Activated CD4-positive, alpha-beta memory T cell treated with anti-CD3 and anti-CD28 coated beads for 36 hours (primary cell): ENCODE measurements at places on chromosomes 4 and X. TPM values are rescaled to one million over a fixed set of nuclear protein-coding genes. Genes with fewer than 3 reads are reported as not detected.

- no peak for DNase-seq
These were observed 74.4 kb downstream of the HTRA3 start for GRCh38 chr4:8343967-8344331.

DNA sequence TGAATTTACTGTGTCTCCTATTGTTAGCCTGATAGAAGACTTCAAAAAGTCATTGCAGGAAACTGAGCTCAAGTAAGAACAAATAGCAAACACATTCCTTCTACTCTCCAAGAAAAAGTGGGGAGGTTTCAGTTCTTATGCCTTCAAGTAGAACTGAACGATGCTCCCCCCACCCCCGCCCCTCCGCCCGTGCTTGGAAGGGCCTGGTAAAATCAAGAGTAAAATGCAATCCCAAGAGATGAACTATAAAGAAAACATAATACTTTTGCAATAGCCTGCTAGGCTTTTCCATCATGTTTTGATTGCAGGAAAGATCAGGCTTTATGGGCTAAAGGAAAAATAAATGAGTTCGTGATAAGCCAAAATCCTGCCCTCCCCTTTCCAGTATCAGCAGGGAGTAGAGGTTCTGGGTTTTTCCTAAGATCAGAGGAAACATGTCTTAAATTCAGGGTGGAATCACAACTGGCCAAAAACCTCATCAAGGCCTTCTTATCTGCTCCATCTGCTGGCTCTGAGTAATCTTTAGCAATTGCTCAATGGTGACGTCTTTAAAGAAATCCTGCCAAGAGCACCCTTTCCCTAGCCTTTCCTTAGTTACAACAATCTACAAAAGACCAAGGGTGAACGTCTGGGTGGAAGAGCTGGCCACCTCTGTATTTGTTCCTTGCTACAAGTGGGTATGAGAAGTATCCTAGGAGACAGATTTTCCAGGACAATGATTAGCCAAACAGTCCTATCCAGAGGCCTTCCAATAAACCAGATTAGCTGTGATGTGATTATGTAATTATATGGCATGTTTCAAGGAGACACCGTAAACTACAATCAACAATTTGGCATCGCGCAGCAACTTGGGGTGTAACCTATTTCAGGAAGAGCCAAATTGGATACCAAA is 66.3 kb upstream of the FAM9C start:
- DNase-seq = no peak

The ZXDA gene
- 3.4 TPM for total RNA-seq

The PAGE5 gene
- total RNA-seq = 0.88 TPM

GRCh38 chrX:20829665-20830491 is 544.3 kb upstream of the CNKSR2 start:
- DNase-seq = no peak

DNA sequence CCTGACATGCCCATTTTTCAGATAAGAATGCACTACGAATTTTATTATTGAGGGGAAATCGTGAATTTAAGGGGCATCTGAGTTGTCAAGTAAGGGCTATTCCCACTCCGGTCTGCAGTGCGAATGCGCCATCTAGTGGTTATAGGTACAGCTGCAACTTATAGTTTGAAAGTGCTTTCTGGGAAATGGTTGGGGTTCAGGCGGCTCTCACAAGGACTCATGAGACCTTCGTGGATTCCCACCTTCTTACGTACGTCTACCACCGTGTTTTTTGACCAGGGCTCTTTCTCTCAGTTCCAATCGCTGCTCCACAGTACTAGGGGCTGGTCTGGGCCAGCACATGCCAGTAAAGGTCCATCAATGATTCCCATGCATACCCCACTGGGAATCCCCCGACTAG is 12.3 kb downstream of the MSL3 start:
- DNase-seq = peak; percentile 62

DNA sequence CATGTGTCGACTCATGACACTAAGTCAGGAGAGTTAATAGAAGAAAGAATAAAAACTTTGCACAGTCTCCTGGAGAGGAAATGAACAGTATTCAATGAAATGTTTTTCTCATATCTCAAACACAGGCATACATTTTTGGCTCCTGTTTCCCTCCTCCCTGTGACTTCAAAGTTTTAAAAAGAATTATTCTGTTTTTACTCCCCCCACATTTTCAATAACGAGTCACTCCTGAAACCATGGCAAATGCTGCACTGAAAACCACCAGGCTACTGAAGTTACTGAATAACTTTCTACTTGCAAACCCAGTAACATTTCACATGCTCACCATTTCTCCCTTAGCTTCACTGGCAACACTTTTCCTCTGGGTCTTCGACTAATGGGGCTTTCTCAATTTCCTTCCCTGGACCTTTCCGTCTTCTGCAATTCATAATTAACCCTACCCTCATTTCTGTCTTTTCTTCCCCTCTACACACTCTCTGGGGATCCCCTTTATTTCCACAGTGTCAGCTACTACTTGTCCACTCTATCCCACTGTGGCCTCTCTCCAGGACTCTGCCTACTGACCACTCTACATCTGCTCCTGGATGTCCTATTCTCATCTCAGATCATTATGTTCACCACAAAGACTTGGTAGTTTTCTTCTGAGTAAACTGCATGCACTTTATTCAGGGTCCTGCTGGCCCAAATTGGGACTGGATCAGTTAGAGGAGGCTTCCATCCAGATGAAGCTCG is 225.8 kb upstream of the ETNPPL start:
- no peak for DNase-seq

GRCh38 chr4:147994076-147994475 is 262.2 kb downstream of the ARHGAP10 start:
- no peak for DNase-seq

The COQ2 gene
- total RNA-seq = 18.7 TPM

GRCh38 chr4:8287343-8288280 is 18.1 kb downstream of the HTRA3 start:
- no peak for DNase-seq

GRCh38 chrX:136147976-136148375 is 643 bp downstream of the FHL1 start:
- peak; percentile 13 for DNase-seq

The HHIP gene
- total RNA-seq = not detected

GRCh38 chrX:129606918-129607317 is 47.8 kb downstream of the APLN start:
- peak; percentile 55 for DNase-seq

The BTK gene
- 0.58 TPM for total RNA-seq

The FGF13 gene
- not detected for total RNA-seq

DNA sequence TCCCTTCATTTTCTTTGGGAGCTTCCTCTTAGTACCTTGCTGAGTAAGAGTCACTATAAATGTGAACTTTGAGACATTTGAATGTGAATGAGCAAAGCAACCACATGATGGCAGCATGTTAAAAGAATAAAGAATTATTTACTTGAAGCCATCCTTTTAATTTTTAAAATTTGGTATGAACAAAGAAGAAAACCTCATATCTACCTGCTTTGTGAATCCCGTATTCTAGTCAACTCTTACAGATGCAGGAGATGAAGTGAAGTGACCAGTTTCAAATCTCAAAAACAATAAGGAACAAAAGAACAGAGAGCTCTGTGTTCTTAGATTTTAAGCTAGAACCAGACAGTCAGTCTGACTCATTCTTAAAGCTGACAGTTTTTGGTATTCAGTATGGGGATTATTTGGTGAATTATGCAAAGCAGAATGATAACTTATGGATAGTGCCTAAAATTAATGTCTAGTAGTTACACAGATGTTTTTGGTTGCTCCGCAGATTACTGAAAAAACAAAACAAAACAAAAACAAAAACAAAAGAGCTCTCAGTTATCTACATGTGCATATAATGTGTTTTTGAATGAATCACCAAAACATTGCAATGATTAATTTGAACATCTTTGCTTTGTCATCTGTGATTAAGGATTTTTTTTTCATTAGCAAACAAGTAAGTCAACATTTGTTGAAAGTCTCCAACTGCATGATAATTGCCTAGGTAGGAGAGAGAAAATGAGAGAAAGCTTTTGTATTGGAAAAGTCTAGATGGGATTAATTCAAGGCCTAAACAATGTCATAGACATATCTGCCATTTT is 48.2 kb upstream of the H2AZ1 start:
- DNase-seq = no peak

The TRAM1L1 gene
- total RNA-seq = not detected

The NPNT gene
- total RNA-seq = not detected

GRCh38 chrX:106898462-106898861 is 4.7 kb downstream of the RIPPLY1 start:
- peak; percentile 10 for DNase-seq

GRCh38 chrX:71622032-71622575 is 3.8 kb upstream of the CXCR3 start:
- DNase-seq = no peak

- no peak for DNase-seq
These were observed 56.3 kb downstream of the PKD2 start for GRCh38 chr4:88063634-88064296.

- no peak for DNase-seq
These were observed 11.0 kb upstream of the CXCL2 start for GRCh38 chr4:74109870-74110605.

GRCh38 chrX:68754406-68754805 is 74.4 kb upstream of the EFNB1 start:
- peak; percentile 36 for DNase-seq

The MAGEA1 gene
- total RNA-seq = not detected

- no peak for DNase-seq
These were observed 7.6 kb upstream of the SRD5A3 start for GRCh38 chr4:55338486-55338885.

DNA sequence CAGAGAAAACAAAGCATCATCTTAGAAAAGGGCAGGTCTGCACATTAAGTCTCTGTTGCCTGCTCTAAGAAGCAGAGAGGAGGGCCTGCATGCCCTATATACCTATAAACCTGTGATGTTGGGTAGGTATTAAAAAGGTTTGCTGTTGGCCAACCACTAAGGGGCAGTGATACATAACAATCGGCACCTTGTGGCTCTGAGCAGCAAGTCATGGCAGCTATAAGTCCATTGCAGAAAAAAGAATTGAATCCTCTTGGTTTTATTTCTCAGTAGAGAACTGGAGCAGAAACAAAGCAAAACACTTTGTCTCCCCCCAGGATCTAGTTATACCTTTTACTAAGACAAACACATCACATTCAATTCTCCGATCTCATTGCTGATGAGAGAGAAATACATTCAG is 1364.4 kb downstream of the STIM2 start:
- no peak for DNase-seq

The EXOC1L gene
- total RNA-seq = not detected

The VSIG4 gene
- not detected for total RNA-seq

GRCh38 chr4:10697086-10697485 is 12.5 kb upstream of the CLNK start:
- DNase-seq = no peak

- no peak for DNase-seq
These were observed 54.1 kb upstream of the PRPS1 start for GRCh38 chrX:107574054-107574683.

The MSX1 gene
- total RNA-seq = not detected

The XKRX gene
- 0.48 TPM for total RNA-seq

- no peak for DNase-seq
These were observed 35.3 kb downstream of the FAT1 start for GRCh38 chr4:186688150-186688943.
